Stimulated activated CD8-positive, alpha-beta memory T cell treated with anti-CD3 and anti-CD28 coated beads, Interleukin-15, amount 100 ng/mL, for 48 hours (primary cell): ENCODE measurements at places on chromosomes 16 and 17.

DNA sequence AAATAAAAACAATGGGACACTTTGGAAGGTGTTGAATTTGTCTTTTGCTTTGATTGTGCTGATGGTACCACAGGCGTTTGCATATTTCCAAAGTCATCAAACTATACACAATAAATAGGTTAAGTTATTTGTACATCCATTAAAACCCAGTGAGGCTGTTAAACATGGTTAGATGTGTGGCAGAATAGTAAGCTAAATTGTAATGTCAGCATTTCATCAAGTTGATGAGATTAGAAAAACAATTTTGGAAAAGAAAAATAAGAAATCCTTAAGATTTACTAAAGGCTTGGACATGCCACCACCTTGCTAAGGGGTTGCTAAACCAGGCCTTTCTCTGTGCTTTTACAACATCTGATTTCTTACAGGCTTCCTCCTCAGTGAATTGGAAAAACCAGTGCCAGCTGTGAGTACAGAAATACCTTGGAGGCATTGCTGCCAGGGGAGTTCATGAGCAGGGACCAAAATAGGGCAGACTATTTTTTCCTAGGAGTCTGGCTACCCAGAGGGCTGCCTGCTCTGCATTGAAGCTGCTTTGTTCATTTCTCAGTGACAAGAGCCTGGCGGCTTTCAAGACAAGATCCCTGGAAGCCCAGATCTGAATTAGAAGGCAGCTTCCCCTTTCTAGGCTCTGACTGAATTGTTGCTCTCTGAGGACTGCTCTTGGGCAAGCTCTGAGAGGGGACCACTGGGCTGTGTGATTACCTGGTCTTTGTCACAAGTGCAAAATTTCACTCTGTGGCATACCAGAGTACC, 43.4 kb upstream of the CA10 start:
- no peak for DNase-seq

DNA sequence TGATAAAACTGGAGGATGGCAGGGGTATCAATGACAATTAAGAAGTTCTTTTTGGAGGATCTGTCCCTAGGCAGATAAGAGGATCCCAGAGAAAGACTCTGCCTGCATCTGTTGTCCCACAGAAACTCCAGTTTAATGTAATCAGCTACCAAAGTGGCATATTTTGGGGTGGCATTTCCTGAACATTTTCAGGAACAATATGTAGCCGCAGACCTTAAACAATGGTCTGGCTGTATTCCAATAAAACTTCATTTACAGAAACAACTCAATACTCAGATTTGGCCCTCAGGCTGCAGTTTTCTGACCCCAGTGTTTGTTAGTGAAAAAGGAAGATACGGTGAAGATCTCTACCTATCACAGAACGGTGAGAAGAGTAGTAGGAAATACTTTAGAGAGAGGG, 46.1 kb downstream of the KCNJ16 start:
- no peak for DNase-seq

DNA sequence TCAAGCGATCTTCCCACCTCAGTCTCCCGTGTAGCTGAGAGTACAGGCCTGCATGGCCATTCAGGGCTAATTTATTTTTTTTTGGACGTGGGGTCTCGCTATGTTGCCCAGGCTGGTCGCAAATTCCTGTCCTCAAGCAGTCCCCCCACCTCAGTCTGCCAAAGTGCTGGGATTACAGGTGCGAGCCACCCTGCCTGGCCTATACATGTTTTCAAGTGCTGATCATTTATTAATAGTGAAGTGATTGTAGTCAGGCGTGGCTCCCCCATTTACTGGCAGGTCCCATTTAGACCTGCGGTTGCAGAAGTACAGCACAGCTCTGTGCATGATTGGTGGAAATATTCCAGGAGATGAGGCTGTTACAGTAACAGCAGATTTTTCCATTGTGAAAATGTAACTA, 8.4 kb downstream of the FOXK2 start:
- DNase-seq: no peak

DNA sequence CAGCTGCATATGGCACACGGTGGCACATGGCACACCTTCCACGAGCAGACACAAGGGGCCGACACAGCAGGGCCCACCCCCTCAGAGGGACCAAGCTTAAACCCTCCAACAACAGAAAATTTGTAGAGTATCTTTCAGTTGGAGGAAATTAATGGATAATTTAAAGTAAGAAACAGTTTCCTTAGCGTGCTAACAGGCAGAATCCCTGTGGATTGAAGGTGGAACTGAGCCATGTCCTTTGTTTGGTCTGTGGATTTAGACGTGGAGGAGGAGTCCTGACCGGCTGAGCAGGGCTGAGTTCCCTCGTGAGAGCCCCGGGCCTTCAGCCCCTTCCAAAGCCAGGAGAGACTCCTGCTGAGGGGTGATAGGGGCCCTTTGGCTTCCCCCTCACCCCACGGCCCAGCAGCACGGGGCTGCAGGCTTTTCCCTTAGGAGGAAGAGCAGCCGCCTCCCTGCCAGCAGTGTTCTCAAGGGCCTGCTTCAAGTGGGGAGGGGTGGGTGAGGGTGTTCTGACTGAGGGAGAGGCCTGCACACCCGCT, 1.4 kb upstream of the CYB561 start:
- no peak for DNase-seq

DNA sequence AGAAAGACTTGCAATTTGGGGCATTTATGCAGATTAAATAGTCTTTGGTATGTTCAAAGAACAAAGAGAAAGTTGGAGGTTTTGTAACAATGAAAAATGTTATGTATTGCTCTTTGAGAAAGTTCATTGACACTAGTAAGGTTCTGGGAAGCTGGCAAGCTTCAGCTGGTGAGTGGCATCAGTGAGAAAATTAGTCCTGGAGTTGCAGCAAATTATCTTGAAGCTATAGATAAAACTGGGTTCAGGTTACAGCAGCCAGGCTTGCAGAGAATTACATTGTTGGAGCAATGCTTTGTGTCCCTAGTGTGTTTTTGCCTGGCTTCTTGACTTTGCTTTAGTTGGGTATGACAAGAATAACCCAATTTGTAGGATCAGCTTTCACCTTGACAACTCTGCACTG, 221.2 kb downstream of the CDH13 start:
- no peak for DNase-seq

DNA sequence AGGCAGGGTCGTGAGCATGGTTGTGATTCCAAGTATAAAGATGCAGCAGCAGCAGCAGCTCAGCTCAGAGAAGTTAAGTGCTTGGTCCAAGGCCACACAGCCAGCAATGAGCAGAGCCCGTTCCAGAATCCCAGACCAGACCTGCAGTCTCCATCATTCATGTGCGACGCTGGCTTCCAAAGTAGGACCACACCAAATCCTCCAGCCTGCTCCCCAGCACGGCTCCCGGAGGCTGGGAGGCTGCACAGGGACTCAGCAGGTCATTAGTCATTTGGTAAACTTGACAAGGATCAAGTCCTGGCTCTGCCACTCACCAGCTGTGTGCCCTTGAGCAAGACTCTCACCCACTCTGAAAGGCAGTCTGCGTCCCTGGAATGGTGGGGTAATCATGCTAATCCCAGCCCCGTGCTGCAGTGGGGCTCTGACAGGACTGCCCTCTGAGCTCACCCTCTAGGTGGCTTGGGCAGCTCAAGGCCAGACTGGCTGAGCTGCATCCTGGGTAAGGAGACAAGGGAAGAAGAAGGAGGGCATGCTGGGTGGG, 95.1 kb upstream of the TMEM132E start:
- no peak for DNase-seq

GRCh38 chr16:81239367-81240121, 1.1 kb downstream of the BCO1 start:
- no peak for DNase-seq

- DNase-seq: no peak
These were observed 240.3 kb downstream of the MAF start for GRCh38 chr16:79360267-79360666.

GRCh38 chr17:63395075-63395805, 50.9 kb downstream of the CYB561 start:
- DNase-seq: no peak

- DNase-seq: no peak
These were observed 604 bp downstream of the HS3ST3B1 start for GRCh38 chr17:14301279-14302090.

- no peak for DNase-seq
These were observed 232.3 kb upstream of the PMFBP1 start for GRCh38 chr16:72404299-72404698.

DNA sequence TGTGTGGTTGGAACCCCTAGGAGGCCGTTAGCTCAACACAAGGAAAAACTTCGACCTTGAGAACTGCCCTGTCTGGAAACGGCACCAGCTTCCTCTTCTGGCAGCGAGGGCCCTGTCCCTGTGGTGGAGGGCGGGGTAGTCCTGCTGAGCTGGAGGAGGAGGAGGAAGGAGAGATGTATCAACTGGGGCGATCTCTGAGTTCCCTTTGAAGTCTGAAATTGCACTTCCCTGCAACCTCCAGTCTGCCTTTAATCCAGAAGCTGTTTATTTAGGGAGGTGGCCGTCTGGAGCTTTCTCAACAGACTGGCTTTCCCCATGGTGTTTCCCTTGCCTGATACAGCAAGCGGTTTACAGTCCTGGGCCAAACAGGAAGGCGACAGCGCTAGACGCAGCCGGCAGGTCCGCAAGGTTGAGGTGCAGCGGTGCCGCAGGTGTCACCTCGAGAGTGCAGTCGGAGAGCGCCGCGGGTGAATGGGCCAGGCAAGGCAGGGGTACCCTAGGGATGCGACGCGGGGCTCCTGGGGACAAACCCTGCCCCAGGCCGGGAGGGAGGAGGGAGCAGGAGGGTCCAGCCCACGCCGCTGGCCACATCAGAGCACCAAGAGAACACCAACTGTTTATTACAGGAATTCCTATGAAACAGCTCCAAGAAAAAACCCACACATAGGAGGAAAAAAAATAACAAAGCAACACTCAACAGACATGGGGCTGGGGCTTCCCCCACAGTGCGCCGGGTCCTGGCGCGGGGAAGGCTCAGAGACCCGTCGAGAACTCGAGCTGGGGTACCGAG, 11.4 kb upstream of the MRPS23 start:
- DNase-seq: no peak

DNA sequence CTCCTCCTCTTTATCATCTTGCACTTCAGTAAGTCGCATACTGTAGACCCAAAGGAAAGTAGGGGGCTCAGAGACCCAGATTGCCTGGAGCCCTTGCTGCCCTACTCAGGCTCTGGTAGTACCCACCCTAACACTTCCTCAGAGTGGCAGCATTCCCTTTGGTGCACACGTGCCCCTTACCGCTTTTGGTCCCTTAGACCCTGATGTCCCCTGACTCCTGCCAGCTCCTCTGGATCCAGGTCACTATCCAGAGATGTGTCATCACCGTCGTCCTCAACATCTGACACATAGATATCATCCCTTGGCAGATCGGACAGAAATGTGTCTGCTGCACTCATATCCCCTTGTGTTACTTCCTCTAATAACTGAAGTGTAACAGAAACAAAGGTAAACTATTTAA, 5.4 kb upstream of the PSMC5 start:
- DNase-seq: no peak

GRCh38 chr17:40596261-40596919, 31.1 kb upstream of the CCR7 start:
- DNase-seq: no peak

DNA sequence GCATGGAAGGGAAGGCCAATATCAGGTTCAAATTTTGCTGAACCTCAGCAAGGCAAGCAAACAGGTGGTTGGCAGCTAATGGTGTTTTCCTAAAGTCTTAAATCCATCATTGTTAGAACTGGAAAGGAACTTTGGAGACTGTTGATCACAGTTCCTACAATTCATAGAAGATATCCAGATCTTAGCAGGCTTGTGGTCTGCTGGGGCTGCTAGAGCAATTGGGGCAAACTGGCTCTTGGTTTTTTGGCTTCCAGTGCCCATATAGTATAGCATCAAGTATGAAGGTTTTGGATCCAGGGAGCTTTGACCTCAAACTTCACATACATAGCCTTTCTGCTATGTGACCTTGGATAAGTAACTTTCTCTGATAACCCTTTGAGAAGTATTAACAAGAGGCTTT, 49.7 kb downstream of the IGF2BP1 start:
- no peak for DNase-seq
